ENCODE measurements at places on chromosomes 16 and 17.

DNA sequence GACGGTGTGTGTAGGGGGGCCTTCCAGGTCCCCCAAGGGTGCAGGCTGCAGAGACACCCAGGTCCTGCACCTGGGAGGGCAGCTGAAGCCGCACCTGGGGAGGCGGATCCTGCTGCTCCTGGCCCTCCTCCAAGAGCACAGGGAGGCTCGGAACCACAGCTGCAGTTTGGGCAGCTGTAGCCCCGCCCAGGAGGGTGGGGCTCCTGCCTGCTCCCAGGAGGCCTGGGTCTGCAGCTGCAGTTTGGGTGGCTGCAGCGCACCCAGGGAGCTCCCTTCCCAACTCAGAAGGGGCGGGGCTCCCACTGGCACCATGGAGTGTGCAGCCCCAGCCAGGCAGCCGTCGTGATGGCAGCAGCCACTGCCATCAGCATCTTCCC is 69.4 kb upstream of the NKD1 start:
- DNase-seq, result no peak

DNA sequence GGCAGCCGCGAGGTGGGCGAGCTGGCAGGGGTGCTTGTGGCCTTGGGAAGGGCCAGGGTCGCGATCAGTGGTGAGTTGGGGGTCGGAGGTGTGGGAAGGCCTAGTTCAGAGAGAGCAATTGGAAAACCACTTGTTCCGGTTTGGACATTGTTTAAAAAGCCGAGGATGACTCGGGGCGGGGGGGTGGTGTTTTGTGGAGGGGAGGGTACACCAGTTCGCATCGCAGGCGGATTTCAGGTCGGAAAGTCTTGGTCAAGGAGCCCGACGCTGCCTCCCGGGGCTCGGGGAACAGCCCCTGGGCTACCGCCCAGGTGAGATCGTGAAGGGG is 66.4 kb downstream of the KPNA2 start:
- no peak for DNase-seq

DNA sequence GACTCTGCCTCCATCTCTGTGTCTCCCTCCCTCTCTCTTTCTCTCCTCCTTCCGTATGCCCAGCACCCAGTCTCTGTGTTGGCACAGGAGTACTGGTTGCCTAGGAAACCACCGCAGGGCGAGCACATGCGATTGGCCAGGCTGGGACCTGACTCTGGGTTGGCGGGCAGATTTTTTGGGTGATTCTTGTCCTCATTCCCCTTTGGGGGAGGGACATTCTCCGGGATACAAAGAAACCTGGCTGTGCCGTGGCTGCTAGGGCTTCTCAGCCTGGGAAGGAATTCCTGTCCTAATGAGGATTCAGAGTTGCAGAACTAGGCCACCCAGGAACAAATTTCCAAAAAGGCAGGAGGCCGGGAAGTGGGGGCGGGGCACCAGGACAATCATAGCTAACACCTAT is 168.9 kb downstream of the SHISA9 start:
- DNase-seq, result no peak

DNA sequence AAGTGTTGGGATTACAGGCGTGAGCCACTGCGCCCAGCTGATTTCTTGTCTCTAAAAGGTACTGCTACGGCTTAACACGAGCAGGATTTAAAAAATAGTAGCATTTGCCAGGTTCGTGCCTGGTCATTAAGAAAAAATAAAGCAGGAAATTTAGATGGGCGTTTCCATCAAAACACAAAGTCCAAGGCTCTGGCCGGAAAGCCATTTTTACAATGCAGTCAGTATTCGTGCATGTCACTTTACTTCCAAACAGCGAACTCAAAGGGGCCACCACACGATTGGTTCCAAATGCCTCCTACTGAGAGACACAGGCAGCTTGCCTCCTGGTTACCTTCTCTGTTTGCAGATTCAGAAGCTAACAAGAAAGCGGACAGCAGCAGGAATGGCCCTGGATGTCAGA is 66.2 kb downstream of the MRM3 start:
- DNase-seq, result no peak

- no peak for DNase-seq
Measured at GRCh38 chr17:81672954-81673353, 6.4 kb downstream of the CCDC137 start.

GRCh38 chr16:19375561-19376158 is 42.0 kb upstream of the TMC5 start:
- DNase-seq, result peak; percentile 20
